ENCODE measurements at places on chromosomes 13 and 19.

GRCh38 chr13:27211771-27212364 lies 39.5 kb upstream of the RPL21 start:
- DNase-seq: no peak

DNA sequence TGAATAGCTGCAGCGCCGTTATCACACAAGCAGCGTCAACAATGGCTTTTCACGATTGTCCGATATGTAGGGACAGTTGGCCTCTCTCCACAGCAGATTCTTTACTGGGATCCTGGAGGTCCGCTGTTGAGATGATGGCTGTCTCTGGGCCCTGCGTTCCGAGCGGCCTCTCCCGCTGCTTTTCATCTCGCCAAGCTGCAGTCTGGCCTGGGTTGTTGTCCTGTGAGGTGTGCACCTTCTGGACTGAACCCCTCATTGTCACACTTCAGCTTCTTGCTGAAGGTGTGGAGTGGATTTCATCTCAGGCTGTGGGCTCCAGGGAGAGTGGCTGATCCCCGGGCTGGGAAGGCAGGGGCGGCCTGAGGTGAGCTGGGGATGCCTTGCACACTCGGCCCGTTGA lies 9.6 kb downstream of the UPF1 start:
- no peak for DNase-seq

DNA sequence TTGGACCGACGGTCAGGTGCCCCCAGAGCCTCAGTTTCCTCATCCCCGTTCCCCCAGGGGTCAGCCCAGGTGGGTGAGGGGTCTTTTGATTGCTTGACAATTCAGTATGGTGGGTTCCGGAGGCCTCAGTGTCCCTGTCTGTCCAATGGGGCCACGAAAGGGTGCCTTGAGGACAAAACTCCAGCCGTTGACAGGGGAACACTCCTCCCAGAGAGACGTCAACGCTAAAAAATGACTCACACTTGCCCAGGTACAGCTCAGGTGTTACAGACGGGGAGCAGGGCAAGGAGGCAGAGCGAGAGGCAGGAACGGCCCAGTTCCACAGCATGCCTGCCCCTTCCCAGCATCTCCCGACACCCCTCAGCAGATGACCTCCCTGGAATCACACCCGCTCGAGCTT lies 1.8 kb downstream of the TNFAIP8L1 start:
- no peak for DNase-seq

- DNase-seq: no peak
These were observed 3.2 kb downstream of the SH3GL1 start for GRCh38 chr19:4396949-4397783.

- no peak for DNase-seq
These were observed 24.3 kb upstream of the EEF1AKMT1 start for GRCh38 chr13:20798027-20798426.

GRCh38 chr13:62209529-62209928 lies 793.9 kb upstream of the PCDH20 start:
- no peak for DNase-seq

- no peak for DNase-seq
These were observed 25.9 kb downstream of the RCN3 start for GRCh38 chr19:49553451-49554271.

GRCh38 chr19:47561440-47562057 lies 11.4 kb downstream of the ZNF541 start:
- no peak for DNase-seq

GRCh38 chr13:21069561-21070004 lies 8.2 kb upstream of the LATS2 start:
- no peak for DNase-seq

Measured in H9 (cell line).